ENCODE measurements at places on chromosomes 4 and X.

DNA sequence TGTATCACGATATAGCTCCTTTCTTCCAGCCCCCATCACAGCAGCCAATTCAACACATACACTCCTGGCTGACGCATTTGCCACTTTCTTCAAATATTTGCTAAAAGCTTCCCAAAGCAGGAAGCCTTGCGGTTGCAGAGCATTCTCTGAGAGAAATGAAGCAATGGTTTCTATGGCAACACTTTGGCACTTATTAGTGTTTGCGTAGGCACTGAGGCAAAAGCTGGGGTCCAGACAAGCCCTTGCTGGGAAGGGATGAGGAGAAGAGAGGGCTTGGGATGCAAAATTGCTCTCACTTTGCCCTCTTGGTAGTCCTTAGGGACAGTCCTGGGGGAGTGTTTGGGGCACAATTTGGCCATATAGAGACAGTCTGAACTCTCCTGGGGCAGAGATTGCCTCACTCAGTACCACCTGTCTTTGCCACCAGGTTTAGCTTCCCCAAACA is 55.0 kb upstream of the PAK3 start:
- DNase-seq, result no peak

- no peak for DNase-seq
These were observed 81.9 kb upstream of the LRPAP1 start for GRCh38 chr4:3613967-3614730.

GRCh38 chr4:25908491-25908901 is 5.5 kb upstream of the SMIM20 start:
- no peak for DNase-seq

GRCh38 chr4:136156947-136157346 is 1375.3 kb downstream of the PCDH18 start:
- DNase-seq, result no peak

GRCh38 chrX:45888518-45888917 is 656.7 kb downstream of the ZNF674 start:
- DNase-seq, result no peak

GRCh38 chrX:123873956-123874355 is 14.1 kb downstream of the XIAP start:
- no peak for DNase-seq

DNA sequence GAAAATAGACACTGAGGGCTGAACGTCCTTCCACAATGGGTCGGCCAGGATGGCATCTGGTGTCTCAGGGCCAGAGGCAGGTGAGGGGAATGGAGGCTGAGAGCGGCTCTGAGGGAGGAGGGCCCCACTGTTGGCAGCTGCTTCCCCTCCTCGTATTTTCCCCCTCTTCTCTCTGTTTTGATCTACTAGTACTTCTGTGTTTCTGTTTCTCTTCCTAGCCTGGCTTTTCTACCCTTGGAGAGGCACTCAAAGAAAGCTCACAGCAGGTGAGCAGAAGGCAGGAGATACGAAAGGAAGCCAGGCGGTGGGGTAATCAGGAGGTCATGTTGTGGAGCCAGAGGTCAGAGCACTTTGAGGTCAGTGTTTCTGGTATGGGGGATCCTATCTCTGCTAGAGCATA is 151.8 kb upstream of the GATB start:
- no peak for DNase-seq

Measured in NAMALWA (cell line).